ENCODE measurements at places on chromosomes 4 and X. TPM values are rescaled to one million over a fixed set of nuclear protein-coding genes. Genes with fewer than 3 reads are reported as not detected.

GRCh38 chr4:2177443-2178093 is 64.4 kb downstream of the HAUS3 start:
- no peak for DNase-seq

- DNase-seq, result no peak
Observed at GRCh38 chrX:16785247-16786138, 773 bp upstream of the TXLNG start.

GRCh38 chr4:8517946-8518345 is 62.2 kb upstream of the GPR78 start:
- DNase-seq, result no peak

GRCh38 chrX:63275127-63275526 is 76.0 kb downstream of the SPIN4 start:
- DNase-seq, result no peak

- DNase-seq, result no peak
Observed at GRCh38 chrX:53458082-53458481, 23.9 kb upstream of the HSD17B10 start.

- no peak for DNase-seq
Observed at GRCh38 chr4:10395971-10396580, 61.1 kb downstream of the ZNF518B start.

DNA sequence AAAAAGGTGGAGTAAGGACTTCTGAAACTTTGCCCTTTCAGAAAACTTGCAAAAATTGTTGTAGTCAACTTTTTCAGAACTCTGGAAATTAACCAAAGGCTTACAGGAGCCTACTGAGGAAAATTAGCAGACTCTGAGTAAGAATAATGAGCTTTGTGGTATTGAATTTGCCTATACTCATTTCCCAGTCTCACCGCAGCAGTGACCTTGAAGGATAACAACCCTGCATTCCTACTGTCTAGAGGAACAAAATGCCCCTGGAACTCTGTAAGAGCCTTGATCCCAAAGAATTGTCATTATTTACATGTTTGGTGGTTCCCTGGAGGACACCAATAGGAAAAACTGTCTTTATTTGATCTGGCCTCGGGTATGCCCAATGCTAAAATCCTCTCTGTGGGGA is 57.9 kb downstream of the MND1 start:
- no peak for DNase-seq

DNA sequence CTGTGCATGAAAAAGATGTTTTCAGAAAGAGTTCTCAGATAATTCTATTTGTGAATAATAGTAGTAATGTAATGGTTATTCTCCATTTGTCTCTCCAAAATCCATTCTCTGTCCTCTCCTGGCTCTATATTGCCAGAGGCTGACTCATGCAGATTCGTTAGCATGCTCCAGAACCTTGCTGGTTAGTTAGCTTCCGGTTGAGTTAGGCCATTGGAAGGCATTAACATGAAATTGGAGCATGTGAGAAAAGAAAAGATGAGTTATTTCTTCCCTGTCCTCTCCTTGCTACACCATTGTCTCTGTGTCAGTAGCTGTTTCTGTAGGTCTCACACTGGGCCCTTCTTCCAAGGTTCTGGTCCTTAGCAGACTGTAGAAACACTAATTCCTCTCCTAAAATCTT is 23.5 kb upstream of the PRDM8 start:
- DNase-seq, result no peak

GDPD2 gene
- not detected for total RNA-seq

NXF2B gene
- not detected for total RNA-seq

LDB2 gene
- total RNA-seq, result 33.3 TPM

All from cardiac septum (tissue), 1 donor.